Camera-type eye (tissue), 1 donor: ENCODE measurements at places on chromosomes 4 and X. TPM values are rescaled to one million over a fixed set of nuclear protein-coding genes. Genes with fewer than 3 reads are reported as not detected.

Gene SPATA4
- total RNA-seq: 0.93 TPM

Gene NOX1
- 0.33 TPM for total RNA-seq

Gene MAOB
- total RNA-seq: 4.5 TPM

Gene PLXNB3
- 7.3 TPM for total RNA-seq

Gene PAGE1
- not detected for total RNA-seq

Gene VCX
- not detected for total RNA-seq

Gene DCLK2
- total RNA-seq: 48.7 TPM

Gene INTU
- total RNA-seq: 48.4 TPM

Gene HTN1
- total RNA-seq: not detected

Gene DCAF8L1
- not detected for total RNA-seq

Gene VCX3B
- not detected for total RNA-seq

Gene PITX2
- total RNA-seq: 63.2 TPM

Gene SHROOM4
- total RNA-seq: 10.0 TPM

Gene STAP1
- 0.44 TPM for total RNA-seq

Gene ALB
- total RNA-seq: 0.71 TPM

Gene HTRA3
- total RNA-seq: 44.8 TPM

Gene INPP4B
- total RNA-seq: 23.2 TPM

Gene CTAG2
- not detected for total RNA-seq

Gene EIF2S3
- 150 TPM for total RNA-seq

Gene SPACA5
- not detected for total RNA-seq

Gene CSAG1
- total RNA-seq: not detected

Gene PCDH18
- total RNA-seq: 143 TPM

Gene TMPRSS11E
- total RNA-seq: not detected

Gene SCLT1
- total RNA-seq: 41.4 TPM

Gene ADGRL3
- 134 TPM for total RNA-seq

Gene CLNK
- total RNA-seq: 0.16 TPM

Gene ADAMTS3
- 11.3 TPM for total RNA-seq

Gene LARP1B
- total RNA-seq: 44.8 TPM

Gene ATG4A
- 11.1 TPM for total RNA-seq

Gene ACE2
- 1.7 TPM for total RNA-seq

Gene TXK
- total RNA-seq: 2.9 TPM

Gene SATL1
- 0.82 TPM for total RNA-seq

Gene HSD17B13
- total RNA-seq: 0.27 TPM

Gene IQSEC2
- 8.9 TPM for total RNA-seq

Gene RAB40AL
- 2.1 TPM for total RNA-seq

Gene FAT4
- 96.9 TPM for total RNA-seq

Gene PLRG1
- 78.3 TPM for total RNA-seq

Gene SH3BP2
- 31.3 TPM for total RNA-seq

Gene PRSS12
- 32.3 TPM for total RNA-seq

Gene RGN
- total RNA-seq: 11.4 TPM

Gene SH2D1A
- total RNA-seq: not detected

Gene UGT8
- total RNA-seq: 2.1 TPM

Gene PHOX2B
- total RNA-seq: 0.55 TPM

Gene NDP
- total RNA-seq: 13.5 TPM

Gene SLC25A4
- total RNA-seq: 36.1 TPM

Gene AR
- 8.9 TPM for total RNA-seq

Gene ZCCHC12
- total RNA-seq: 14.9 TPM

Gene STX18
- total RNA-seq: 59.4 TPM

Gene COX7B2
- not detected for total RNA-seq

Gene TRO
- 79.3 TPM for total RNA-seq

Gene ALPK1
- 13.1 TPM for total RNA-seq

Gene SLC10A6
- 0.99 TPM for total RNA-seq

Gene LRAT
- total RNA-seq: 7.0 TPM
